Metanephros (tissue), 2 donors: ENCODE measurements at places on chromosomes 5 and 9. TPM values are rescaled to one million over a fixed set of nuclear protein-coding genes. Genes with fewer than 3 reads are reported as not detected.

The FSTL4 gene
- total RNA-seq = 2.6 TPM

The ROR2 gene
- total RNA-seq = 31.0 TPM

The SPATA31A3 gene
- not detected for total RNA-seq

The RIC1 gene
- total RNA-seq = 50.4 TPM

The FRMD3 gene
- 16.6 TPM for total RNA-seq
